Stimulated activated CD4-positive, alpha-beta T cell treated with anti-CD3 and anti-CD28 coated beads, Interleukin-12 subunit alpha, Interleukin-12 subunit beta, amount 100 ng/mL, for 48 hours (primary cell): ENCODE measurements at places on chromosomes 7 and 10.

DNA sequence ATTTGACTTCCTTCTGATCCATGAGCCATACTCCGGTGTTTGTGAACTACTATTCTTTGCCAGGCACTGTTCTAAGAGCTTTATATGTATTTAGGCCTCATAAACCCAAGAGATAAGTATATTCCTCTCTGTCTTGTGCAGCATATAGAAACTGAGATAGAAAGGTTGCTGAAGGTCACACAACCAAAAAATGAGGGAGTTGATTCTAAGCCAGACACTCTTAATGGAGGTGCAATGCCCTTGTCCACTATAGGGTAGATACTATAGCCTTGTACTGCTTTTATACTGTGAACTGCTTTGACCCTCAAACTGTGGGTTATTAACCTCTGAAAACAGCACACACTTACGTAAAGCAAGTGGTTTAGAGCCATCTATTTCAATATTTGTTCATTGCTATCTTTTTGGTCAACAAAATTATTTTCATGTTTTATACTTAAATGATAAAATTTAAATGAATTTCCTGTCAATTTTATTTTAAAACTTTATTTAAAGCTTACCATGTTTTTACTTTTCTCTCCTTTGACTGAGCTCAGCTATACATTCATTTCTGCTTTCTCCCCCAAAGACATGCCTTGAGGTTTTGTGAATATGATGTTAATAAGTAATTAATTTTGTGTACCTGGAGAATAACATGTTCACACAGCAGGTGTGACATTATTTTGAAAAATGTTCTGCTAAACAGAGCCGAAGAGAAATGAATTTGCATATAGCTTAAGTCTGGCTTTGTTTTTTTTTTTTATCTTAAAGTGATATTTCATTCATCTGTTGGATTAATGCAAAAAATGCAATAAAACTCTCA is 687.3 kb downstream of the DNAJB9 start:
- no peak for DNase-seq

GRCh38 chr7:122068046-122068445 is 76.0 kb downstream of the AASS start:
- no peak for DNase-seq

GRCh38 chr10:116691635-116692034 is 50.7 kb downstream of the HSPA12A start:
- DNase-seq: no peak

DNA sequence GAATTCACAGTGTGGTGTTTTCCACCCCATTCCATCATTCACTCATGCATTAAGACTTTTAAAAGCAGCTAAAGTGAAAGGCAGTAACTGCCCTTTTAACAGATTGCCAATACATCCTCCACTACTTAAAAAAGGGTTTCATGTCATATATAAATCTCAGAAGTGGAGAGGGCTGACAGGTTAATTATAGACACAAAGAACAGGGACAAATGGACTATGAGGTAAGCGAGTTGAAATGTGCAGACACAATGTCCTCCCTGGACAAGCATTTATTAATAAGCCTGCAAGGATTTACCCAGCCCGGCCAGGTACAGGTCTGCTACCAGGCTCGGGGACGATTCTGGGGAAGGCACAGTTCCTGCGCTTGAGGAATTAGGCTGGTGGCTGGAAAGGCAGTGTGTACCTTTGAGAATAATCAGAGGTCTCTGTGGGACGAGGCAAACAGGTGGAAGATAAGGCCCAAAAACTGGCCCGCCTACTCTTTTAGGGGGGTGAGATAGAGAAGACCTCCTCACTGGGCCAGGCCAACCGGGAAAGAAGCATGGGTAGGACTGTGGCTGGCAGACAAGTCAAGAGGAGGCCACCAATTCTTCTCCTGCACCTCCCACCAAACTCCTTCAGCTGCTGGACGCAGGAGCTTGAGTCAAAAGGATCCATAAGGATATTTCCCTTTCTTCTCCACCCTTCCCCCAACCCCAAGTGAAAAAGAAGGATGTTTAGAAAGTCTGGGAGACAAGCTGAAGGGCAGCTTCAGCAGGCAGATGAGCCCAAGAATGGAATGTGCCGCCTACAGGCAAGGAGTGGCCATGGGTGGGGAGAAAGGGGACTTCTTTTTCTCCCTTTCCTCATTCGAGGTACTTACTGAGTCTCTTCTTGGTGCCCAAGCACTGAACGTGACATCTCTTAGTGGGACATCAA is 1.5 kb downstream of the PDLIM1 start:
- DNase-seq: no peak

- DNase-seq: no peak
These were observed 101.4 kb downstream of the PRKCQ start for GRCh38 chr10:6478722-6479121.

DNA sequence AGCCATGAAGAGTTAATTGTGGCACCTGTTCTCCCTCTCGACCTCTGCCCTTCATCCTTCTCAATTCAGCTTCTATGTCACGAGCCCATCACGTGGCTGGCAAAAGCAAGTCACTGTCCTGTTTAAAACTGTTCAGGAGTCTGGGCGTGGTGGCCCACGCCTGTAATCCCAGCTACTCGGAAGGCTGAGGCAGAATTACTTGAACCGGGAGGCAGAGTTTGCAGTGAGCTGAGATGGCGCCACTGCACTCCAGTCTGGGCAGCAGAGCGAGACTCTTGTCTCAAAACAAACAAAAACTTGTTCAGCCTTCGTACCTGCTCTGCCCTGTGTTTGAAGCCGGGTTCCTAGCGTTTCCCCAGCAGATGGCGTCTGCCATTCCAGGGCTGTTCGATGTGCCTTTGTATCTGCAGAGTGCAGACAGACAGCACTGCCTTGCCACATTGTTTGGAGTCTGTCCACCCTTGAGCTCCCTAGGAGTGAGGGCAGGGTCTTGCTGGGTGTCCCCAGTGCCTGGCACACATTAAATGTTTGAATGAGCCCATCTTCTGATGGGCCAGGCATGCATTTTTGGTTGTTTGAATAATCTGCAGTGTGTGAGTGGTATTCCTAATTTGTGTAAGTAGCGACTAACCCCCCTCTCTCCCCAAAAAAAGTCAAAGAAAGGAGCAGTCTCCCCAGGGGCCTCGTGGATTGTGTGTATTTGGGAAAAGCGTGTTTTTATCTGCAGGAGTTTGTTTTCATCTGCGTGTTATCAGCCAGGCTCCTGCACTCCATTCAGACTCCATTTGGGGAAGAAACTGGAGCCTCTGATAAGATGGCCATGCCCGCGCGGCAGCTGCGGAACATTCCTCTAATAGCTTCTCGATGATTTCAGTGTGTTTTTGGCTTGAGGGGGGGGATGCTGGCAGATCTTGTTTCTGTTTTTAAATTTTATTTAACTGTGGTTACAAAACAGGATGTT is 61.2 kb downstream of the DNAJB6 start:
- DNase-seq: no peak

DNA sequence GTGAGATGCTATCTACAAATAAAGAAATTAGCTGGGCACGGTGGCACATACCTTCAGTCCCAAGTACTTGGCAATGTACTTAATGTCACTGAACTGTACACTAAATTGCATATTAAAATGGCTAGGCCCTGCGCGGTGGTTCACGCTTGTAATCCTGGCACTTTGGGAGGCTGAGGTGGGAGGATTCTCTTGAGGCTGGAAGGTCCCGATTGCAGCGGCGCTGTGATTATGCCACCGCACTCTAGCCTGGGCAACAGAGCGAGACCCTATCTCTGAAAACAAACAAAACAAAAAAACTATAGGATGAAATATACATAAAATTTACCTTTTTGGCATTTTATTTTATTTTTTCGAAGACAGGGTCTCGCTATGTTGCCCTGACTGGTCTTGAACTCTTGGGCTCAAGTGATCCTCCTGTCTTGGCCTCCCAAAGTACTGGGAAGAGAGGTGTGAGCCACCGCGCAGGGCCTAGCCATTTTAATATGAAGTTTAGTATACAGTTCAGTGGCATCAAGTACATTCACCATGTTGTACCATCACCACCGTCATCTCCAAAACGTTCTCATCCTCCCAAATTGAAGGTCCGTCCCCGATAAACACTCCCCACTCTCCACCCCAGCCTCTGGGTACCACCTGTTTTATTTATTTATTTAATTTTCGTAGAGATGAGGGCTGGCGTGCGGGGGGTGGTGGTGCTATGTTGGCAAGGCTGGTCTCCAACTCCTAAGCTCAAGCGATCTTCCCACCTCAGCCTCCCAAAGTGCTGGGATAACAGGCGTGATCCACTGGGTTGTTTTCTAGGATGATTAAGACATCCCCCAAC is 1.3 kb upstream of the EIF3B start:
- DNase-seq: no peak

GRCh38 chr7:37964196-37964595 is 43.8 kb downstream of the EPDR1 start:
- DNase-seq: no peak

GRCh38 chr7:46486256-46487206 is 565.5 kb upstream of the IGFBP3 start:
- no peak for DNase-seq
